ENCODE measurements at places on chromosomes 6 and 20.

- DNase-seq = no peak
Measured at GRCh38 chr6:127952831-127953230, 52.0 kb upstream of the THEMIS start.

GRCh38 chr20:32447136-32448027, 89.3 kb downstream of the ASXL1 start:
- DNase-seq = no peak

DNA sequence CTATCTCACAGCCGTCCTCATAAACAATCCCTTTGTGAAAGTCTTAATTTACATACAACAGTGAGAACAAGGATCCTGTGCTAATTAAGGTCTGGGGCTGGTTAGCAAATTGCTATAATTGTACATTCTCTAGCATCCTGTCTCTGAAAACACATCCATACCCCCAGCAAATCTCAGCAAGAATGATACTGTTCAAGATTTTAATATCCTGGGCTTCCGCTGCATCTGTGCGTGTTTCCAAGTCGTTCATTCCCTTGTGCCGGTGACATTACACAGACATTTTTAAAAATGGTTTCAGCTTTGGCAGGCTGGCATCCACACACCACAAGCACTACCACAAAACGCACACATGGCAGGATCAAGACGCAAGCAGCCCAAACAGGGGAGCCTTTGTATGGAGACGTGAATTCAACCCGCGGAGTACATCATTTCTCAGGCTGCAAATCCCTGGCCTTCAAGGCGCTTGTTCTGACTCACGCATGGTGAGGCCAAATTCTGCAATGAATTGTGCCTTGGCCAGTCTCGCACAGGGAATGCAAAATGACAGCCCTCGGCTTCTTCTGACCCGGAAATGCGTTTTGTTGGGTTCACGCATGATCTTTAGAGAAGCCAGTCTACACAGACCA, 20.3 kb downstream of the ZMYND8 start:
- no peak for DNase-seq

GRCh38 chr6:154481521-154482013, 28.9 kb downstream of the CNKSR3 start:
- DNase-seq = no peak

DNA sequence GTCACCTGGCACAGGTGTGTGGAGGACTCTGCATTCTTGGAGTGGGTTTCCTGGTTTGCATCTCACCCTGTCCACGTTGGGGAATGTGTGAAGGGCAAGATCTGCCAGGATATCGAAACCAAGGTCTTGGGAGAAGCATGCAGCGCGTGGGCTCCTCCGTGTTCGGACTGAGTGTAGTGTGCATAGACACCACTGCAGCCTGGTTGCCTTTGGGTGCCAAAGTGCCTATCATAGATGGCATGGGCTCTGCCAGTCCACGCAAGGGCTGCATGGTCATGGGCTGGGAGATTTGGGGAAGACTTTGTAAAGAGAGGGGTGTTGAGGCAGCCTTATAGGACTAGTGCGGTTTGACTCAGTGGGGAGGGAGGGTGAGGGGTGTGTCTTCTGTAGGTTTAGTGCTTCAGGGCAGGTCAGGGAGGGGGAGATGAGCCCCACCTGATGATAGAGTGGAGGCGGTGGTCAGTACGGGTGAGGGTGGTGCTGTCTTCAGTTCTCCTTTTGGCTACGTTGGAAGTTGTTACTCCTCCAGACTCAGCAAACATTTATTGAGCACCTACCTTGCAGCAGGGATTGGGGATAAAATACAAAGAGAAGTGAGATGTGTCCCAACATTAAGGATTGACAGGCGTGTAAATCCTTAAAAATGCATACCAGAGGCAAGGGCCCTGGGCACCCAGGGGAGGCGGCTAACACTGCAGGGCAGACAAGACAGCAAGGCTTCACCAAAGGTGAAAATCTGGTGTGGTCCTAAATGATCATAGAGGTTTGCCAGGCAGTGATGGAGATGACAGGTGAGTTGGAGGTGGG, 28.3 kb downstream of the DUSP22 start:
- DNase-seq = no peak

GRCh38 chr20:10433014-10433622, 904 bp downstream of the MKKS start:
- DNase-seq = no peak

DNA sequence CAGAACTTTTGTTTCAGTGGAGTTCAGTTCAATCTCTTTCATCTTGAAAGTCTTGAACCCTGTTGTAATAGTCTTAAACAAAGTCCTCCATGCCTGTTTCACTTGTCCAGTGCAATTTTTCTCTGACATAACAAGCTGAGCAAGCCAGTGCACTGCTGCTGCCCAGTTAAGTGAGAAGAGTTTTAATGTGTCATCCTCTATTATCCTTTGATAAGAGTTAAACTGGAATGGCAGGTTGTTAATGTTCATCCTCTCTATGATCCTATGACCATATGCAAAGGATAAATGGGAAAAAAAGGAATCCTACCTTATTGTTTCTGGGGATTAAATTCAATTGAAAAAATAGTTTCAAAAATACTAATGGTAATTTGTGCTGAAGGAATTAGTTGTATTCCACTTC, 197.5 kb downstream of the FRK start:
- DNase-seq = no peak

DNA sequence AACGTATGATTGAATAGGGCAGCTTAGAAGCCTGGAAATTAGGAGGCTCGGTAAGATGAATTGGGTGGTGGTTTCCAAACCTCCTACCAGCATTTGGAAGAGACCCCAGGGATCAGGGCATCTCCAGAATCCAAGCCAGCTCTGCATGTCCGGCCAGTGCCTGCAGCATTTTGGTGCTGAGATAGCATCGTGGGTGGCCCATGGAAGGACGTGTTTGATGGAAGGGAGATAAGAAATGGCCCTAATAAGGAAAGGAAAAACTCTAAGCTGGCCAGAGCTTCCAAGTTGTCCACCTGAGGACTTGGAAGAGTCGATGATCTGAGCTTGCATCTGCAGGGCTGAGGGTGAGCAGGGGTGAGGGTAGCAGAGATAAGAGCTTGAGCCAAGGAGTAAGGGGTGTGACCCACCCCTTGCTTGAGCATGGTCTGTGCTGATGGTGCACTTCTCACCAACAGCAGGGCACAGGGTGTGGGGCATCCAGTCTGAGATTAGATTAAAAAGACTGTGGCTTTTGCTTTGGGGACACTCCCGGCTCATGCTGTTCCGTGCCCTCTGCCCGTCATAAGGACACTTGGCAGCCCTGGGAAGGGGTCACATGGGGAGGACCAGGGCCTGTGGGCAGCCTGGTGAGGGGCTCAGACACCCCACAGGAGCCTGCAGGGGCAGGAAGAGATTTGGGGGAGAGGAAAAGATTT, 213.2 kb downstream of the ERMARD start:
- DNase-seq = no peak

DNA sequence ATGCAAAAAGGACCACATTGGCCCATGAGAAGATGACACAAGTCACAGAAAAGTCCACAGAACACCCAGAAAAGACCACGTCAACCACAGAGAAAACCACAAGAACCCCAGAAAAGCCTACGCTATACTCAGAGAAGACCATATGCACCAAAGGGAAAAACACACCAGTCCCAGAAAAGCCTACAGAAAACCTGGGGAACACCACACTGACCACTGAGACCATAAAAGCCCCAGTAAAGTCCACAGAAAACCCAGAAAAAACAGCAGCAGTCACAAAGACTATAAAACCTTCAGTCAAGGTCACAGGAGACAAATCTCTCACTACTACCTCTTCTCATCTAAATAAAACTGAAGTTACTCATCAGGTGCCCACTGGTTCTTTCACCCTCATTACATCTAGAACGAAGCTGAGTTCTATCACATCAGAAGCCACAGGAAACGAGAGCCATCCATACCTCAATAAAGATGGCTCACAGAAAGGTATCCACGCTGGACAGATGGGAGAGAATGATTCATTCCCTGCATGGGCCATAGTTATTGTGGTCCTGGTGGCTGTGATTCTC, 11.2 kb downstream of the MUCL3 start:
- no peak for DNase-seq

DNA sequence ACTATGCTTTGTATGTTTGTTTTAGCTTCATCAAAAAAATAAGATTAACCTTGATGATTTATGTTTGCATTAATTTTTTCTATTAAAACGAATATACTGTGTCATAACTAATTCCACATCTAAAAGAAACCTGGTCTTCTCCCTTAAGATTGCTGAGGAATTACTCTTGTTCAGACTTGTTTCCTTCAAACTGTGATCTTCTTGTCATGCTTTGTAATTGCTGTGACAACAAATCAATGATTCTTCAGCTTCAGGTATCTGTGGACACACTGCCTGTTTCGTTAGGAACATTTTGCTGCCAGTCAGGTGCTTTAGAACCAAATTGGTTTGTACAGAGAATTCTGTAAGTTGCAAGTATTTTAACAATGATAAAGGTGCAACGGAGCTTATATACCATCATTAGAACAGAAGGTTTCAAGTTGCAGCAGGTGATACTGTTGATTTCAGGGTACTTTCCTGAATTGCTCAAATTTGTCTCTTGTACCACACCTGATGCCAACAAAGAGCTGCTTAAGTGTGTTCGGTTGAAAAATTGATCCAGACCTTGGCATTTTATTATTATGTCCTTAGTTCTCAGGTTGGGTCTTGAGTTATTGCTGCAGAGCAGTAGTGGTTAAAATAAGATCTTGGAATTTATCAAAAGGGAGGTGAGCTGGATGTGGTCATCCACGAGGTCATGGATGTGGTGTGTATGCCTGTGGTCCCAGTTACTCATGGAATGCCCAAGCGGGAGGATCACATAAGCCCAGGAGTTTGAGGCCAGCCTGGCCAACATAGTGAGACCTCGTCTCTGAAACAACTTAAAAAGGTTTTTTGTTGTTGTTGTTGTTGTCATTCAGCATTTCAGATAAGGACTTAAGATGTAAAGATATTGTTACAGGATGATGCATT, 19.5 kb downstream of the SYTL3 start:
- DNase-seq = no peak

DNA sequence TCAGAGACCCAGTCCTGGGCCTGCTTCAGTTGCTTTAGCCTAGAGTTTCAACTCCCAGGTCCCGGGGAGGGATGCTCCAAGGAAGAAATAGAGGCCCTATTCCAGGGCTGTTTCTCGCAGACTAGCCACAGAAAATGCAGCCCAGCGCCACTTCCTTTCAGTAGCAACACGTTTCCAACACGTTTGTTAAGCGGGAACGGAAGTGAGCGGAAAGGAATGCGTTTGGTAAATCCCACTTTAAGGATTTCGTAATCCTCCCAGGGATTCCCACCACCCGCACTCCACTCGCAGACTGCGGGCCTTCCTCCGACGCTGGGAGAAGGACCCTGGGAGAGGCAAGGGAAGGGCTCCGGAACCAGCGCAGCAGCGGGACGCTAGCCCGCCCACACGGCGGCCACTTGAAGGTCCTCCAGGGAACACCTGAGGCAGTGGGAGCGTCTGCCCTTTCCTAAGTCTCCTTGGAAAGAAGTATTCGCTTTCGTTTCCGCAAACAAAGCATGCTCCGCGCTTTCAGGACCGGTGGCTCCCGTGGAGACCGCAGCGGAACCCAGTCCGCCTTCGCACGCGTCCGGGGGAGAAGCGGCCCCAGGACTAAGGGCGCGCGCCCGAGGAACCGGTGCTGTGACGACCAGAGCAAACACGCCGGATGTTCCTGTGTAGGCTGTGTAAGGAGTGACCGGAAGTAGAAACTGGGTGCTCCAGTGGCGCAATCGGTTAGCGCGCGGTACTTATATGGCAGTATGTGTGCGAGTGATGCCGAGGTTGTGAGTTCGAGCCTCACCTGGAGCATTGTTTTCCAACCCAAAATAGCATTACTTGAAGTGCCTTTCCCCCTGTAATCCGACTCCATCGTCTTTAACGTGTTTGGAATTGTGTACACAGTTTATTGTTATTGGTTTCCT, 227.6 kb upstream of the PRSS16 start:
- DNase-seq = no peak
